ENCODE measurements at places on chromosomes 2 and 18.
A peak's percentile ranks its signal among the peaks of the same experiment; 100 is the strongest.

GRCh38 chr2:25551316-25551715, 122.1 kb downstream of the DTNB start:
- no peak for DNase-seq

- DNase-seq: no peak
Measured at GRCh38 chr18:36459203-36459602, 161.7 kb downstream of the FHOD3 start.

DNA sequence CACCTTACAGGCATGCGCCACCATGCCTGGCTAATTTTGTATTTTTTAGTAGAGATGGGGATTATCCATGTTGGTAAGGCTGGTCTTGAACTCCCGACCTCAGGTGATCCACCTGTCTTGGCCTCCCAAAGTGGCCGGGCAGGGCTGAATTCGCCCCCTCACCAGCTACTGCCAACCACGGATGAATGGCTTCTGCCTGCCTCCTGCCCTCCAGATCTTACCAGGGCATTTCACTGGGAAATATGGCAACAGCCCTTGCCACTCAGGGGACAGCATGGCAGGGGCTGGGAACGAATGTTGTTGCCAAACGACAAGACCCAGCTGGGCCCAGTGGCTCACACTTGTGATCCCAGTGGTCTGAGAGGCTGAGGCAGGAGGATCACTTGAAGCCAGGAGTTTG, 1.8 kb upstream of the ALPP start:
- no peak for DNase-seq

DNA sequence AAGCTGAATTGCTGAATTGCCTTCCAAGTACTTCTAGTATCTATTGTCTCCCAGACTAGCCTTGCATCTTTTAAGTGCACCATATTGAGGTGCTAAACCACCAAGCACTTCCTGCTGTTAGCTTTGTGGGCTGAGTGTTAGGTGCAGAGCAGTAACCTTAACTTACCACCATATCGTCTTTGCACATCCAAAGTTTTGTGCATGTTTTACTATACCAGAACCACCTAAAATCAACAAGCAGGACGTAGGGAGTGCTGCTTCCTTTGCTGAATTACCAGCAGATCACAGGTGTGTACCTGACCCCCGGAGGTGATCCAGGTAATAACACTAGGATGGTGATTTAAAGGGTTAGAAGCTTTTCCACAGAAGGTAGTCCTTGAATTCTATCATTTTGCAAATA, 359.9 kb upstream of the HNRNPA3 start:
- DNase-seq: no peak

GRCh38 chr2:147327613-147328012, 517.2 kb upstream of the ACVR2A start:
- DNase-seq: no peak

DNA sequence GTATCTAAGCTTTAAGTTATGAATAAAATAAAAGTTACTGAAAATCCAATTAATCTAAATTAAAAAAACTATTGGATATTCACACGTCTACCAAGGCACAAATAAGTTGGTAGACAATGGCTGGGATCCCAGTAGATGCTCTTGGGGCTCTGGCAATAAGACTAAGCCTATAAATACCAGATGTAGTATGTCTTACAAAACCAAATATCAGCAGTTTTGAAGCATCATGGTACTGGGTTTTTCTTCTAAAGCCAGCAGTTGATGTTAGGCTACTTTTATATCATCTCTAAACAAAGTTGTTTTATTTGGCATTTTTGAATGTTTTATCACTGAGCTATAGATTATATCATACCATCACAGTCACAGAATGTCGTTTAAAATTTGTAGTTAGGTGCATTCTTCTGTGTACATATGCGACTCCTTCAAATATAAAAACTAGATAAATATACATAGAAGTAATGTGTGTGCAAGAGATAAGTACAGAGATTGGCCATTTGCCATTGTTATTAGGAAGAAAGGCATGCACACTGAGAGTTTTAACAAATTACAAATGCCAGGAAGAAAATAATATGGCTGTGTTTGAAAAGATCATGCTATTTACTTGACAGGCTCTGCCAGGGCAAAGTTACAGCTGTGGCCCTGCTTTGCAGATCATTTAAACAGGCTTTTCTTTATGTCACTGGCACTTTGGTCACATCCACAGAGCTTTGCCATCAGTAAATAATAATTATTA, 21.6 kb upstream of the TMEM17 start:
- DNase-seq: no peak

DNA sequence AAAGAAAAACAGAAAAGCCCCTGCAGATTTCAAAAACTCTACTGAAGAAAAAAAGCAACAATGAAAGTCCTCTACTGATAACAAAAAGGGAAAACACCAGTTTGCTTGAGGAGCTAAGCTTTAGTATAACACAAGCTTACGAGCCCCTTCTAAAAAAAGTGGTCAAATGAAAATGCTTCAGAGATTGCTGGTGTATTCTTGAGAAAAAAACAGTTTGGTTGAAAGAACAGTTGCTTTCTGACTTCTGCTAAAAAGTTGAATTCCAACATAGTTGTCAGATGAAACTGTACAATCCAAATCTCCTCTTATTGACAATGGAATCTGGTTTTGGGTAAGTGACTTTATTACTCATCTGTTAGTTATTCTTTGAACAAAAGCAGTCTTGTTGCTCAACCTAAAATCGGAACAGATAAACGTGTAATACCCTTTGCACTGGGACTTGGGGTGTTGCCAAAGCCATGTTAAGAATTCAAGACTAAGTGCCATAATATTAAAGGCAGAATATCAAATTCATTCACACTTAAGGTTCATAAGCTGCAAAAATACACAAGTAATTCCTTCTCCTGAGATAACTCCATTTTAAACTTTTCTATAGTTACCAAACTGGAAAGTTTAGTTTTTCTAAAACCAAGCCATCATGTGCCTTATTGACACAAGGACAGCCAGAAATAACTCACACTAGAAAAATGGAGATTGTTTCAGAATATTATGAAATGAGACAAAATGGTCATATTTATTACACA, 45.3 kb upstream of the SPAG16 start:
- DNase-seq: no peak

- no peak for DNase-seq
Measured at GRCh38 chr2:240477916-240478315, 42.5 kb downstream of the GPC1 start.

DNA sequence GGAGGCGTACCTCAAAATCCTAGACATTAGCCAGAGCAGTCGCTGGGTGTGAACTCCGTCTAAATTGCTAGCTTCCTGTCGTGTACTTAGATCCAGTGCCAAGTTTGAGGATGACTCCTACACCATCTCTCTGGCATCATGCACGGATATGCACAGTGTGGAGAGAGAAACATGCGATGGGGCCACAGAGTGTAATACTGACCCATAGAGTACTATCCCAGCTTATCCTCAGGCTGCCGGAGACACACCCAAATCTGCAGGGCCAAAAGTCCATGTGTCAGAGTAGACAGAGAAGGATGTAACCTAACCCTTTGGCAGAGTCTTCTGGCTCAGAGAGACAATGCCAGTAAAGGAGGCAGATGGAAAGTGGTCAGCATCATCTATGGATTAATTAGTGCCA, 84.2 kb downstream of the ARL4C start:
- DNase-seq: no peak

DNA sequence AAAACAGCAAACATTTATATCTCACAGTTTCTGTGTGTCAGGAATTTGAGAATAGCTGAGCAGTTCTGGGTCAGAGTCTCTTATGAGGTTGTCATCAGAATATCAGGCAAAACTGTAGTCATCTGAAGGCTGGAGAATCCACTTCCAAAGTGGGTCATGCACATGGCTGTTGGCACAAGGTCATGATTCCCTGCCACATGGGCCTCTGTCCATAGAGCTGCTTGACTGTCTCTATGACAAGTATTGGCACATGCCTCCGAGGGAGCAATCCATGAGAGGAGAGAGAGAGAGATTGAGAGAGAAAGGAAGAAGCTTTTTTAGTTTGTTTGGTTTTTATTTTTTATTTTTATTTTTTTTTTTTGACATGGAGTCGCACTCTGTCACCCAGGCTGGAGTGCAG, 101.8 kb upstream of the DDX18 start:
- DNase-seq: no peak

DNA sequence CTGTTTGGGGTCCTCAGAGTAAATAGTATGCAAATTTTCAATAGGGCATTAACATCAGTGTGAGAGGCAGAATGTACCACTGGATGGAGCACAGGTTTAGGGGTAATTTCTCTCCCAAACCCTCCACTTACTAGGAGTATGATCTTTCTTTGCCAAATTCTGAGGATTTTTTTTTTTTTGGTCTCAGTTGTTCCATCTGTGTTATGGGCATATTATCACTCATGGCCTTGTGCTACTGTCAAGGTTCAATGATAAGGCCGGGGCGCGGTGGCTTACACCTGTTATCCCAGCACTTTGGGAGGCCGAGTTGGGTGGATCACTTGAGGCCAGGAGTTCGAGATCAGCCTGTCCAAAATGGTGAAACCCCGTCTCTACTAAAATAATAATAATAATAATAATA, 30.2 kb upstream of the ZEB2 start:
- no peak for DNase-seq

DNA sequence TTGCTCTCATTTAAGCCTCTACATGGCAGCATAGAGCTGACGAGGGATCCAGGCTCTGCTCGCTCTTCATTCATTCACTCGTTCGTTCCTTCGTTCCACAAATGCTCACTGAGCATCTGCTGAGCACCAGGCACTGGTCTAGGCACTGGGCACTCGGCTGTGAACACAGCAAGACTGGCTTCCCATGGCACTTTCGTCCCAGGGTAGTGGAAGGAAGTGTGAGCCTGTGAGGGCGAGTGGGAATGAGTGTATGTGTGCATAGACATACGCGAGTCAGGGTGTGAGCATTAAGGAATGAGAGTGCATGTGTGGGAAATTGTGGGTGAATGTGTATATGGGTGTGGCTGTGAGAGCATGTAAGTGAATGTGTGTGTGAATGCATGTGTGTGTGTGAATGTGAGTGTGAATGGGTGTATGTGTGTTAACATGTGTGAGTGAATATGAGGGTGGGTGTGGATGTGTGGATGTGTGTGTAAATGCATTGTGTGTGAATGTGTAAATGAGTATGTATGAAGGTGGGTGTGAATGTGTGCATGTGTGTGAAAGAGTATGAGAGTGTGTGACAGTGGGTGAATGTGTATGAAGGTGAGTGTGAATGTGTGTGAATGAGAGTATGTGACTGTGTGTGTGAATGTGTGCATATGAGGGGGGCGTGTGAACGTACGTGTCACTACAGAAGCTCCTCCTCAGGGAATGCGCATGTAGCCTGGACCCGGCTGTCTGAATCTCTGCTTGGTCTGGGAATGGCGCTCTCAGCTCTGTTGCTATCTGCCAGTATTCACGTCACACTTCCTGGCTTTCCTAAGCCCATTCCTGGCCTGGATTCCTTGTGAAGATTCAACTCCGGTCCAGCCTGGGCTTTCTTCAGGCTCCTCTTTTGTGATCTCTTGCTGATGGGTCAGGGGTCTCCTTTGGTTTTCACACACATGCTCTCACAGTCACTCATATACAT, 28.8 kb downstream of the SNORC start:
- no peak for DNase-seq

DNA sequence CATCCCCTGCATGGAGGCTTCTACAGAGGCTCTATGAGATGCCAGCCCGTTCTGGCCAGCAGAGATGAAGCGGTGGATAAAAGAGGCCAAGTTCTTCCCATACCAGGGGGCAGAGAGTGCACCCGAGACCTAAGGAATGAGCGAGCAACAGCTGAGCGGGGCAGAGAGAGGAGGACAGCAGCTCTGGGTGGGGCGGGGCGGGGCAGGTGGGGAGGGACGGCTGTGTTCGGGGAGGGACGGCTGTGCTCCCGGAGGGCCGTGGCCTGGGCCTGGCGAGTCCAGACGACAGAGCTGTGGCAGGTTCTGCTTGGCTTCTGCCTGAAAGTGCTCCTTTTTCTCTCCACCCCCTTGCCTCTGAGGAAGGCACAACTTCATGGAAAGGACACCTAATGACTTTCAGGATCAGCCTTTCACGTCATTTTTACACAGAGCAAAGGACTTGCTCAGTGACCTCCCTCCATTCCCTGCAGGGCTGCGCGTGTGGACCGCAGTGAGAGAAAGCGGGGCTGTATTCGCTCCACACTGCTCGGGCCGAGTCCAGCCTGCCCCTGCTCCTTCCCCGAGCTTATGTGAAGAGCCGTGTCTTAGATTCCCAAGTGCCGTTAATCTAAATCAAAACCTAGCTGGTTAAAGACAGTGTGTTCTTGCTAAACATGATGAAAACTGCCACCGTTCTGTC, 232.9 kb downstream of the HDAC4 start:
- DNase-seq: no peak

GRCh38 chr2:203656522-203657287, 49.7 kb upstream of the CD28 start:
- DNase-seq: peak; percentile 29

- DNase-seq: no peak
Measured at GRCh38 chr2:71832388-71832787, 315.3 kb downstream of the CYP26B1 start.

GRCh38 chr18:43751203-43751602, 473.9 kb upstream of the SYT4 start:
- DNase-seq: no peak

DNA sequence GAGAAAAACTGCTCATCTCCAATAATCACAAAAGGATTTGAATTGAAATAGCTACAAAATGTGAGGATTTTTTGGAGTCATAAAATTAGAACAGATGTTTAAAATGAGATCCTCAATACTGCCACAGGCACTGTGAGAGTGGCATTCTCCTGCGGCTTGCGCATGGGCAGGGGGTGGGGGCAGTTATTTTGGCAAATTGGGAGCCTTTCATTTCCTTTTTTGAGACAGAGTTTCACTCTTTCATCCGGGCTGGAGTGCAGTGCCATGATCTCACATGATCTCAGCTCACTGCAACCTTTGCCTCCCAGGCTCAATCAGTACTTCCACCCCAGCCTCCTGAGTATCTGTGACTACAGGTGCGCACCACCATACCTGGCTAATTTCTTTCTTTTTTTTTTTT, 42.4 kb downstream of the POMC start:
- DNase-seq: no peak

- no peak for DNase-seq
Measured at GRCh38 chr2:71555798-71556454, 102.6 kb downstream of the DYSF start.

GRCh38 chr2:105919191-105919811, 174.6 kb downstream of the NCK2 start:
- DNase-seq: no peak

- DNase-seq: no peak
Measured at GRCh38 chr2:120809151-120809550, 73.5 kb downstream of the GLI2 start.

DNA sequence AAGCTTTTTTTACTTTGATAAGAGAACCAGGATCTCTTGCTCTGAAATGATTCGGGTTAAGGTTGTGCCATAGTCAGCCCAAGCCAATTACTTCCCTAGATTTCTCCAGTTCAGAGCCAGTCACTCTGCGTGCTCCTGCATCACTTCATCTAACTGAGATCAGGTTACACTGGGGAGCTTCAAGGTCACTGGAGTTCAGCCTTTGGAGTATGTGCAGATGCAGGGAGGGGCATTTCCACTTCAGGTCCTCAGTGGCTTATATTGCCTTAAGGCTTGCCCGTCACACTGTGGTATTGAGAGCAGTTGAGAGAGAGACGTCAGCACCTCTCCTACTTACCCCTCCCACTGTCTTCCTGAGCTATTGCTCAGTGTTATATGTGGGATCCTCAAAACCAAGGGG, 317.8 kb downstream of the EPHA4 start:
- DNase-seq: peak; percentile 50

All from NCI-H510A (cell line).